Gastrocnemius medialis (tissue), 4 donors: ENCODE measurements at places on chromosomes 4 and X.

GRCh38 chrX:129614481-129615255 is 40.1 kb downstream of the APLN start:
- DNase-seq, result no peak

- no peak for DNase-seq
These were observed 106.7 kb upstream of the MSX1 start for GRCh38 chr4:4752576-4753401.

DNA sequence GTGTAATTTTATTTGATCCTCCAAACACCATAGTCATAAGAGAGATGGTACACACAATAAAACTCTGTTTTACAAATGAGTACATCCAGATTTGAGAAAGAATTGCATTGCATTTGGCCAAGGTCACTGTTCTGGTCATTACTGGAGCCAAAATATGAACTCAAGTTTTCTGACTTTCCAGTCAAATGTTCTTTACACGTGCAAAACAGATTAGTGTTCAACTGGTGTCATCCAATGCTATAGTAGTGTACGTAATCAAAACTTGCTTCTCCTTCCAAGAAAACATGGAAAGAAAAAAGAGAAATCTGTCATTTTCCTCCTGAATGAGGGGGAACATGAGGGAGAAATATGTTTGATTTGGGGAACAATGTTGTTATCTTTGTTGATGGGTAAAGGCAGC is 291.9 kb downstream of the NAF1 start:
- DNase-seq, result no peak

- no peak for DNase-seq
These were observed 15.6 kb upstream of the SULT1E1 start for GRCh38 chr4:69875576-69875975.

GRCh38 chr4:31791666-31792065 is 1071.5 kb downstream of the PCDH7 start:
- no peak for DNase-seq

GRCh38 chr4:53477636-53478035 is 100.2 kb downstream of the FIP1L1 start:
- no peak for DNase-seq

DNA sequence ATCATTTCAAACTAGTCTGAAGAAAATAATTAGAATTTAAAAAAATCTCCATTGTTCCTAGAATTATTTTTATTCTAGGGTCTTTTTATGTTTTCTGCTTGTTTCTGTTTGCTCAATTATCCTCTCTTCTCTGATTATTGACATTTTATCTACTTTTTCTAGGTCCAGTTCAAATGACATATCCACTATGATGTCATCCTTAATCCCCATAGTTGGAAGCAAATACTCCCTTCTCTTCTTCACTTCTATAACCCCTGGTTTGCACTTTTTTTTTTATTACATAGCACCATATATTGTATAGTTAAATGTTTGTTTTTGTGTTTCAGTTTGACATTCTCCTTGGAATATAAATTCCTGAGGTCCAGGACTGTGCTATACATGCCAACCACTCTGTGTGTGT is 82.6 kb downstream of the CT47B1 start:
- no peak for DNase-seq

DNA sequence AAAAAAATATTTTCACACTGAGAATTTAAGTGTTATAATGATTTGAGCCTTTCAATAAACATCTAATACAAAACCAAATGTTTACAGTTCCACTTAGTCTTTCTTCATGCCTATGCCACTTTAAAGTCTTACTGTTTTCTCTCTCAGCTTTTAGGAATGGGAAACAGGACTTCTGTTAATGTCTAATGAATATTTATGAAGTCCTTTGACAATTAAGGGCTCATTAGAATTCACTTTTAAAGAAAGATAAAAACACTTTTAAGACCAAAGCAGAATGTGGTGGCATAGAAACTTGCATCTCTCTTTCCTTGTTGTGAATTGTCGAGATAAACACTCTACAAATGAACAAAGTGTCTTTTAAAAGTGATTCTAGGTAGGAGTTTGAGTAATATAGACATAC is 315.9 kb downstream of the BMPR1B start:
- no peak for DNase-seq

- no peak for DNase-seq
These were observed 138.3 kb downstream of the UNC5C start for GRCh38 chr4:95410387-95410977.

- no peak for DNase-seq
These were observed 26.7 kb upstream of the ING2 start for GRCh38 chr4:183478123-183478522.

DNA sequence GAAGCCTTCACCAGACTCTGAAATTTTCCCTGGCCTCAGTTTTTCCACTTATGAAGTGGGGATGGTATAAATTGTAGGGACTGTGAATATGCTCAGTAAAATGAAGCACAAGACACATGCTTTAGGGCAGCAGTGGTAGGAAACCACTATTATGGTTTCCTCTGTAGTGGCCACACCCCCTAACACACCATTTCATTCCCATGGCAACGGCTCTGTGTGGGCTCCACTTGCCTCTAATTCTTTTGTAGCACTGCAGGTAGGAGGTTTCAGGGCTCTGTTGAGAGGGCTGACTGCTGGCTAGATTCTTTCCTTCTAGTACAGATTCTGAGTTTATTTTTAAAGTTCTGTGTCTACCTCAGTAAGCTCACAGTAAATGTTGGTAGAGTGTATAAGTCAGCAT is 3.5 kb upstream of the VMA21 start:
- no peak for DNase-seq

DNA sequence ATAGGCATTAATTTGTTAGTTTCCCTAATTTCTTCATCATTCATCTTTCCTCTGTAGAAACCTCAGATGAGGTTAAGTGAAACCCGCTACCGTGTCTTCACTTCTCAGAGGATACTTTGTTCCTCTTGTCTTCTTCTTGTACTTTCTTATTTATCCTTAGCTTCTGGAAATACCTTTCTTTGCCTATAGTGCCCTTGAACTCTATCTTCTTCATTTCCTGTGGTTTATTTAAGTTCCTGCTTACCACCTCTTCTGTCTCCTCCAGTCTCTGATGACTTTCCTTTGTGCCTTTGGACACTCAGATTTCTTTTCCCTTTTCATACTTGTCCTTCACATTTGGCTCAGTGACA is 159.6 kb upstream of the LEF1 start:
- DNase-seq, result no peak

- DNase-seq, result no peak
These were observed 52.3 kb downstream of the USP9X start for GRCh38 chrX:41137589-41137988.

GRCh38 chr4:188417181-188417580 is 277.9 kb downstream of the TRIML1 start:
- no peak for DNase-seq

- DNase-seq, result no peak
These were observed 8.7 kb downstream of the UBA1 start for GRCh38 chrX:47202316-47202715.

DNA sequence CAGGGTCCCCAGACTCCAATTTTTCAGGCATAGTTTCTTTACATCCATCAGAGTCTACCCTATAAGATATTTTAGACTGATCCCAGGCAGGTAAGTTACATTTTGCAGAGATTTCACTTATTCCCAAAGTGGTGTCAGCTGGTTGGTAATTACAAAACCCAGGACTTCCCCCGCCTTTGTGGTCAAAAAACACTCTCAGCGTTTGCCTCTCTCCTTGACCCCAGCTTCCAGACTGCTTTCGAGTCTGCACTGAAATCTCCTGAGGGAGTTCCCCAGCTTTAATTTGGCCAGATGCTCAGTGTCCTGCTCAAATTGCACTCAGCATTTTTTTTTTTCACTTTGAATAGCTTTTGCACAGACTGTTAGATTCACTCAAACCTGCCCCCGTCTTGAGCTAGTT is 11.2 kb upstream of the AMOT start:
- no peak for DNase-seq

- no peak for DNase-seq
These were observed 40.4 kb upstream of the BRS3 start for GRCh38 chrX:136447308-136447707.

- DNase-seq, result peak; percentile 9
These were observed 121.6 kb upstream of the GRID2 start for GRCh38 chr4:92182006-92182735.
